T-cell (primary cell): ENCODE measurements at places on chromosomes 3 and 15. TPM values are rescaled to one million over a fixed set of nuclear protein-coding genes. Genes with fewer than 3 reads are reported as not detected.

DNA sequence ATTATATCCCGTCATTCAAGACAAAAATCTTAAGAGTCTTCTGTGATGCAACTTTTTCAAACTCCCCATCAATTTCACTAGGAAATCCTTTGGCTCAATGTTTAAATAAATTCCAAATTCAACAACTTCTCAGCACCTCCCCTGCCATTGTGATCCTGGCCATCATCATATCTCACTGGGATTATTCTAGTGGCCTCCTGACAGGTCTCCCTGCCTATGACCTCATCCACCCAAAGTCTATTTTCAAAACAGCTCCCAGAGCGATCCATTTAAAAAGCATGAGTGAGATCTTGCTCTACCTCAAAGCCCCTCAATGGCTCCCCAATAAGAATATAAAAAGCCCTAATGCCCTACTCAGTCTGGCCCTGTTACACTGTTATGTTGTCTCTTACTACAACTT, 293.2 kb downstream of the FOXP1 start:
- H3K27me3 ChIP-seq: no peaks in the 10 kb centered on the region
- DNase-seq: no peak
- H3K36me3 ChIP-seq: no peaks in the 10 kb centered on the region
- no peak overlapping the region for H3K4me3 ChIP-seq
- no peak overlapping the region for H3K27ac ChIP-seq

GRCh38 chr3:45124352-45124751, 21.8 kb downstream of the CDCP1 start:
- H3K36me3 ChIP-seq: no peaks in the 10 kb centered on the region
- no peak overlapping the region for H3K27ac ChIP-seq
- H3K4me1 ChIP-seq: no peaks in the 10 kb centered on the region
- no peak overlapping the region for H3K4me3 ChIP-seq
- peaks cover 15% of the 10 kb centered on the region for H3K27me3 ChIP-seq

DNA sequence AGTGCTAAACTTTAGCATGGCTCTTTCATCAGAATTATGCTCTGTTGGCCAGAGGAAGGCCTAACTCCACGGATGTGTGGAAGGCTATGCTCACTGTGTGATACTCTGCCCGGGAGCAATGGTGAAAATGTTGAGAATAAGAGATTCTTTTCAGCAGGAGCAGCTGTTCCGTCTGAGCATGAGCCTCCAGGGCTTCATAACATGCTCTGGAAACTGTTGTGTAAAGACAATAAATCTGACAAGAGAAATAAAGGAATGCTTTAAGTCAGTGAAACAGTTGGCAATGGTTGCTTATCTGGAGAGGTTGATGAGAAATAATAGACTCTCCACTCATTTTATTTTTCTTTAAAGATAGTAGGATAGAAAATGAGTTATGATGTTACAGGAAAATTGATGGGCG, 269.8 kb downstream of the DIPK2A start:
- no peaks in the 10 kb centered on the region for H3K4me1 ChIP-seq
- no peaks in the 10 kb centered on the region for H3K27me3 ChIP-seq
- H3K27ac ChIP-seq: no peak overlapping the region
- H3K36me3 ChIP-seq: no peaks in the 10 kb centered on the region

DNA sequence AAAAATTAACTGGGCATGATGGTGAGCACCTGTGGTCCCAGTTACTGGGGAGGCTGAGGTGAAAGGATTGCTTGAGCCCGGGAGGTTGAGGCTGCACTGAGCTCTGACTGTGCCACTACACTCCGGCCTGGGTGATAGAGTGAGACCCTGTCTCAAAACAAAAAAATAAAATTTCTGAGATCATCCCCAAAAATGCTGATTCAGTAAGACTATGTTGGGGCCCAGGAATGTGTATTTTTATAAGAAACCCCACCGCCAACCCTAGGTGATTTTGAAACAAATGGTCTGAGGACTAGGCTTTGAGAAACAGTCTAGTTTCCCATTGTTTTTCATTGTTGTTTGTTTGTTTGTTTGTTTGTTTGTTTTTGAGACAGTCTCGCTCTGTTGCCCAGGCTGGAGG, 4.1 kb downstream of the SLC27A2 start:
- peaks cover 18% of the 10 kb centered on the region for H3K27me3 ChIP-seq
- H3K27ac ChIP-seq: no peak overlapping the region
- no peak for DNase-seq
- H3K36me3 ChIP-seq: no peaks in the 10 kb centered on the region
- H3K4me3 ChIP-seq: no peak overlapping the region
- no peaks in the 10 kb centered on the region for H3K4me1 ChIP-seq

DNA sequence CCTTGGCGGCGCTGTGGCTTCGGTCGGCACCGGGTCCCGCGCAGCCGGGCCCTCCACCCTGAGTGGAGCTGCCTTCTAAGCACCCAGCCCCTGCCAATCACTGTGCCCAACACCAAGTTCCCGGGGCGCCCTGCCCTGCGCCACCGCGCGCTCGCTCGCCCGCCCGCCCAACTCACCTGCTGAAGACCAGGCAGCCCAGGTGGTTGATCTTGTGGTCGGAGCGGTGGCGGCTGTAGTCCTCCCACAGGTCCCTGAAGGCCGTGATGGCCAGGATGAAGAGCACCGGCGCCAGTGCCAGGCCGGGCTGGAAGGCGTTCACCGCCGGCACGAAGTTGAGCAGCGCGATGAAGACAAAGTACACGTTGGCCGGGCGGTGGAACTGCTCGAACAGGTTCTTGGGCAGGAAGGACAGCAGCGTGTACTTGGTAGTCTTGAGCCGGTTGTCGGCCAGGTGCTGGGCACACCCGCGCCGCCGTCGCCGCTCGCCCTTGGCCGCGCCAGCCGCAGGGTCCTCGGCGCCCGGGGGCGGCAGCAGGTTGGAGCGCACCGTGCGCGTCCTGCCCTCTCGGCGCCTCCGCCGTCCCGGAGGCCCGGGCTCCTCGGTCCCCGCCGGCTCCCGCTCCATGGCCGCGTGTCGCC, 536 bp downstream of the ATP10A start:
- peak overlapping the region; percentile 67 for H3K27ac ChIP-seq
- peak; percentile 62 for DNase-seq
- no peaks in the 10 kb centered on the region for H3K27me3 ChIP-seq
- peak overlapping the region; percentile 87 for H3K4me3 ChIP-seq
- H3K4me1 ChIP-seq: peaks cover 53% of the 10 kb centered on the region

- no peaks in the 10 kb centered on the region for H3K36me3 ChIP-seq
- H3K27ac ChIP-seq: no peak overlapping the region
- no peaks in the 10 kb centered on the region for H3K4me1 ChIP-seq
- no peak for DNase-seq
- H3K27me3 ChIP-seq: peaks cover 6% of the 10 kb centered on the region
Observed at GRCh38 chr3:32859604-32860237, 41.9 kb downstream of the TRIM71 start.

DNA sequence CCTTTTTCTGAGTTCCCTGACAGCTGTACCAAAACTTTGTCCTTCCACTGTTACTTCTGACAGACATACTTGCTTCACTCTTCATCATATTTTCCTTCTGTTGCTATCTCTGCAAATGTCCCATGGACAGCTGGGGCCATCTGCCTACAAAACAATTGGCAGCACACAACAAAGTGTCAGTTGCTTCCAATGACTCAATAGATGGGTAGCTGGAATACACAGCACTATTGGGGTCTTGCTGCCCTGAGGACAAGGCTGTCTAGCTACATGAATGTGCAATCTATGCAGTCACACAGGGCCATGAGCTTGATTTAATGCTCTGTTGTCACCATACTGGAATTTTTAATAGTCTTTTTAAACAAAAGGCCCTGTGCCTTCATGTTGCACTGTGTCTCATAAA, 192.8 kb downstream of the DTWD1 start:
- no peaks in the 10 kb centered on the region for H3K4me1 ChIP-seq
- no peaks in the 10 kb centered on the region for H3K36me3 ChIP-seq
- H3K27me3 ChIP-seq: no peaks in the 10 kb centered on the region
- H3K4me3 ChIP-seq: no peak overlapping the region

GRCh38 chr3:52293491-52294319, 6.1 kb downstream of the GLYCTK start:
- H3K36me3 ChIP-seq: peaks cover 47% of the 10 kb centered on the region
- DNase-seq: no peak
- H3K4me1 ChIP-seq: peaks cover 49% of the 10 kb centered on the region
- no peaks in the 10 kb centered on the region for H3K27me3 ChIP-seq
- H3K27ac ChIP-seq: no peak overlapping the region
- no peak overlapping the region for H3K4me3 ChIP-seq

DNA sequence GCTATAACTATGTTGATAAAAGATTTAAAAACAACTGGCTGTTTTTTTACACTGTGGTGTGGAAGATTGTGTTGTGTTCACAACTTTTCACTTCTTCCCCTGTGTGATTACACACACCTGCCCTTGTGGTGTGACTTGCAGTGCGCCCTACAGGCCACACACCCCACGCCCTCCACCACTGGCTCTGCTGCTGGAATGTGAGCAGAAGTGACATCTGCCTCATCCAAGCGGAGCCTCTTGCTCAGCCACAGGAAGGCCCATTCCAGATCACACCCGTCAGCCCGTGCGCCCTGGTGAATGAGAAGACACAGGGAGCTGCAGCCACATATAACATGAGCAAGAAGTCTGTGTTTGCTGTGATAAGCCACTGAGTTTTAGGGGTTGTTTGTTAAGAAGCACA, 7.0 kb downstream of the CCR2 start:
- no peak overlapping the region for H3K4me3 ChIP-seq
- no peak for DNase-seq
- H3K36me3 ChIP-seq: no peaks in the 10 kb centered on the region
- H3K27me3 ChIP-seq: no peaks in the 10 kb centered on the region
- H3K4me1 ChIP-seq: peaks cover 34% of the 10 kb centered on the region

DNA sequence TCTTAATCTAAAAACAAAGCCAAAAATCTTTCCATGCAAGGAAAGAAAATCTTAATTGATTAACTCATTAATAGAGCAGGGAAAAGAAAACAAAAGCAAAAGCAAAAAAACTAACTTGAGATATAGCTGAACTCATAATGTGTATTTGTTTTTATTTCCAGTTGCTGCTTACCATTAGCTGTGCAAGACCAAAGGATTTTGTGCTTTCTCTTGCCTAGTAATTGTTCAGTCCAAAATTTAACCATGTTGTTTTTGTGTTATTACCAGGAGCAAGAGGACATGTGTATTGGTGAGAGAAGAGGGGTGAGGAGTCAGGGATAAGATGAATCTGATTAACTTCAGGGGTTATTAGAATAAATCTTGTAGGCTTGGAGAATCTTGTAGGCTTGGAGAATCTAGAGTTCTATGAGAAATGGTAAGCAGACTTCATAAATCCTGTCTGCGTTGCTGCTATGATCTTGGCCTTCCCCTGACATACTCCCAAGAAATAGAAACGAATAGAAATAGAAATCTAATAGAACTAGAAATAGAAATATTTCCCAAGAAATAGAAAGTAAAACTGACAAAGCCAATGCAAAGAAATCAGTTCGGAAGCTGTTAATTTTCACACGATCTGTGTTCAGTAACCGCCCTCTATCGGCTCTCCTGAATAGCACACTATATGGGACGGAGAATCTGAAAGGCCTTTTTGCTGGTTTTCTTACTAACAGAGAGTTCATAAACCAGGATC, 72.6 kb upstream of the TNFSF10 start:
- no peaks in the 10 kb centered on the region for H3K27me3 ChIP-seq
- H3K27ac ChIP-seq: peak overlapping the region; percentile 28
- H3K36me3 ChIP-seq: no peaks in the 10 kb centered on the region
- H3K4me3 ChIP-seq: peak overlapping the region; percentile 15

DNA sequence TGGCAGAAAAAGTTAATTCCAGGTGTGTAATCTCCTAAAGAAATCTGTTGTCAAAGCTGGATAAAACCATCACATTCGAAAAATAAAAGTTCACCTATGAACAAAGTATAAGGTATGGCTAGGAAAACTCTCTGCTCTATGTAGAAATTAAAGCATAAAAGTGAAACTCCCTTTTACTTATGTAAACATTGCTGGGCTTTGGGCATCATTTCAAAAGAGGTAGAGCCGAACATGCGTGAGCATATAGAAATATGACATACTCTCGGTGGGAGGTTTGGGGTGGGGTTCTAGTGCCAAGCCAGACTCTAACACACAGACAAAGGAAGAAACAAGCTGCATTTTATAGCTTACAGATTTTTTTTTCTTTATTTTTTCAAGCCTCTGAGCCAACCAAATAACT, 306.8 kb upstream of the ATP11B start:
- no peak overlapping the region for H3K4me3 ChIP-seq
- H3K27ac ChIP-seq: no peak overlapping the region
- H3K4me1 ChIP-seq: no peaks in the 10 kb centered on the region

DNA sequence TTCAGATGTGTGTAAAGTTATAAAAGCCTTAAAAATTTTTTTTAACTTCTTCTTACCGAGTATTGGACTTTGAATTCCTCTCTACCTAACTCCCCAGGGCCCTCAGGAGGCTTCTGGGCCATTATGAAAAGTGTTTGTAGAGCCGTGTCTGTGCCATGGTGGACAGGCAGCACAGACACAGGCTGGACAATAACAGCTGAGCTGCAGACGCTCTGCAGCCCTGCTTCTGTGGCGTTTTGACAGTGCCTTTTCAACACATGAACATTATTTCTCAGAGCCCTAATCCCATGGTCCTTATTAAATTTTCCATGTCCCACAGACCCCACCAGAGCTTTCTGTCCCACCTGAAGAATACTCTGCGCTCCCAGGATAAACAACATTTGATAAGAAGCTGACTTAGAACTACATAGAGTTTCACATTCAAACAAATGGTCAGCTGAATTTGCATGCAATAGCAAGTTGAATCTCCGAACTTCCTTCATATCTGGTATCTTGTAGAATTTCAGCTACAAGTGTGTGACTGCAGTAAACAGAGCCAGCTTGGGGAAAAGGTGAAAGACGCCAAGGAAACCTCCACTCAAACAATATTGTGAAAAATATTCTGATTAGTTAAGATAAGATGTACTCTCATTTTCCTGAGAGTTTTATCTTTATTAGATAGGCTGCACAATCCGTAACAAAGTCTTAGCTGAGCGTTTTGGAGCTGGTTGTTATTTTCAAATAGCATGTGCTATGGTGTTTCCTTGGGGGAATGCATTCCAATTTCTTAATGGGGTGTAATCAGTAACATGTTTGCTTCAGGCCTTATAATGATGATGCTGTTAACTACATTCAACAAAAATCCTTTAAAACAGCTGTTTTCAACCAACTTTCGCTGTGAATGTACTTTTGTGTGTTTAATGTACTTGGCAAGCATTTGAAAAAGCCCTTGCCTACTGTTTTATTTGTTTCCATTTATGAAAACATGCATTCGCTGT, 378.2 kb downstream of the MECOM start:
- no peaks in the 10 kb centered on the region for H3K4me1 ChIP-seq
- no peak overlapping the region for H3K4me3 ChIP-seq
- DNase-seq: no peak
- no peaks in the 10 kb centered on the region for H3K36me3 ChIP-seq
- no peak overlapping the region for H3K27ac ChIP-seq

- no peaks in the 10 kb centered on the region for H3K27me3 ChIP-seq
- H3K36me3 ChIP-seq: no peaks in the 10 kb centered on the region
- peak overlapping the region; percentile 76 for H3K27ac ChIP-seq
- no peak for DNase-seq
- H3K4me3 ChIP-seq: no peak overlapping the region
- peaks cover 48% of the 10 kb centered on the region for H3K4me1 ChIP-seq
Observed at GRCh38 chr3:39154280-39155021, 1.1 kb upstream of the CSRNP1 start.

- H3K27me3 ChIP-seq: no peaks in the 10 kb centered on the region
- H3K4me3 ChIP-seq: no peak overlapping the region
- DNase-seq: no peak
- H3K4me1 ChIP-seq: peaks cover 40% of the 10 kb centered on the region
- H3K27ac ChIP-seq: no peak overlapping the region
- H3K36me3 ChIP-seq: no peaks in the 10 kb centered on the region
Observed at GRCh38 chr3:152316318-152316717, 47.6 kb downstream of the MBNL1 start.

The DUOX1 gene
- 0.21 TPM for total RNA-seq

The NEK11 gene
- 4.5 TPM for total RNA-seq

The FMN1 gene
- total RNA-seq: 0.20 TPM

The OR4M2 gene
- not detected for total RNA-seq

The CPEB1 gene
- 1.2 TPM for total RNA-seq

The EIF1B gene
- 39.7 TPM for total RNA-seq

The LRRC15 gene
- total RNA-seq: not detected

The PIGBOS1 gene
- 24.4 TPM for total RNA-seq

The SLC38A3 gene
- total RNA-seq: 0.29 TPM

The RTP1 gene
- not detected for total RNA-seq

The SHC4 gene
- 0.19 TPM for total RNA-seq
